ENCODE measurements at places on chromosomes 3 and 15.

DNA sequence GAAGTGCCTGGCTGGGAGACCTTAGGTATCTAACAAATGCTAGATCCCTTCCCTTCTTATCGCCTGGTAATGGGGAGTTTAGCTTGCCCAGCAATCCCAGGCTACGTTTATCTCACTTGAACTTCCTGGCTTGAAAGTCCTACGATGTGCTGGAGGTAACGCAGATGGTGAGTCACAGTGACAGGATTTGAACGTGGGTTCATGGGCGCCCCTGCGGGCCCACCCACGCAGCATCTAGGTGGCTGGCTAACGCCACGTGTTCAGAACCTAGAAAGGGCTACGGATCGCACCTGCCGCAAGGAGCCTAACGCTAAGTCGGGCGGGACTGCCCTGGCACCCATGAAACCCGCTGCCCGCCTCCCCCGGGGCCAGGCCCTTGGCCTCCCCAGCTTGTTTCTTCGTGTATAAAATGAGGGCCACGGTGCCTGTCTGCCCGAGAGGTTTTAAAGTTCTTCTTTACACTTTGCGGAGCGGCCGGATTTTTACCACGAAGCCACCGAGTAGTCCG, 600 bp upstream of the USP3 start:
- DNase-seq, result peak; percentile 75

- no peak for DNase-seq
These were observed 210.0 kb upstream of the TRIM42 start for GRCh38 chr3:140467796-140468315.

GRCh38 chr3:102233881-102234280, 200.9 kb upstream of the ZPLD1 start:
- no peak for DNase-seq

DNA sequence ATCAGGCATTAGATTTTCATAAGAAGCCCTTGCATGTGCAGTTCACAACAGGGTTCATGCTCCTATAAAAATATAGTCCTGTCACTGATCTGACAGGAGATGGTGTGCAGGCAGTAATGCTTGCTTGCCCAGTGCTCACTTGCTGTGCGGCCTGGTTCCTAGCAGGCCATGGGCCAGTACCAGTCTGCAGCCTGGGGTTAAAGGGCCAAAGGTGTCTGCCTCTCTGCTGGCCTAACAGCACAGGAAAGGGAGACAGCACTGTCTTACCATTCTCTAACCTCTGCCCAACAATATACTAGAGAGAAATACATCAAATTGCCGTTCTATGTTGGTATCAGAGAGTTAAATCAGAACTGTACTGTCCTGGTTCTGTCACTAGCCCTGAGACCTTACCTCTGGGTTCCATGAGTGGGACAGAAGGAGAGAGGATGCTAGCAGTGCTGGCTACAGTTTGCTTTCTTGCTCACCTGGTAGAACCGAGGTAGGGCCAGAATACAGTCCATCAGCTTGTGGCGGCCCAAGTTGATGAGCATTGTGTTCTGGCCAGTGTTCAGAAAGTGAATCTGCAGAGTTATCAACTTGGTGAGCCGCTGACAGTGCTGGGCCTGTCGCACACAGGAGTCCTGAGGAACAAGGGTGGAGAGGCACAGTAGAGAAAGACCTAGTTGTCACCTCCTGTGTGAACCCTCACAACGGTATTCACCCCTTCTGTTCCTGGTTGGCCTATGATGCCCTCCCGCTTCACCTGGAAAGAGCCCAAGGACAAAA, 28.6 kb downstream of the EIF3J start:
- DNase-seq, result no peak

DNA sequence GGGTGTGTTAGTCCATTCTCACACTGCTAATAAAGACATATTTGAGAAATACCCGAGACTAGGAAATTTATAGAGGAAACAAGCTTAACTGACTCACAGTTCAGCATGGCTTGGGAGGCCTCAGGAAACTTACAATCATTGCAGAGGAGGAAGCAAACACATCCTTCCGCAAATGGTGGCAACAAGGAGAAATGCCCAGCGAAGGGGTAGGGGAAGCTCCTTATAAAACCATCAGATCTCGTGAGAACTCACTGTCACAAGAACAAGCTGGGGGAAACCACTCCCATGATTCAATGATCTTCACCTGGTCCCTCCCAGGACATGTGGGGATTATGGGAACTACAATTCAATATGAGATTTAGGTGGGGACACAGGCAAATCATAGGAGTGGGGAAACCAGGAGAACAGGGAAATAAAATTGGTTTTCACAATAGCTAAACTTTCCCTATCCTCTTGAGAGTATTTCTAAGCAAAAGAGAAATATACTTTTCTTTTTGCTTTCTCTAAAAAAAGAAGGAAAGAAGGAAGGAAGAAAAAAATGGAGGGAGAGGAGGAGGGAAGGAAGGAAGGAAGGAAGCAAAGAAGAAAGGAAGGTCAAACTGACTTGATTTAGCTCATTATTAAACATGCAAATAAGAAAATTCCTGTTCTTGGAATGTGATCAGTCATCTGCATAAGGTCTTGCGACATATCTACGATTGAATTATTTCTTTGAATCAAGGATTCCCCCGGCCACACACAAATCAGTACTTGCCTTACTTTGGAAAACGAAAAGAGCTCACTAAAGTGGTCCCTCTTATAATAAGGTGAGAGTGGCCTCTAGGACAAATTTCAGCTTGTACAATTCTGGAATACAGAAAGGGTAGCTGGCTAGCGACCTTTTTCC, 75.2 kb downstream of the LIPC start:
- no peak for DNase-seq

DNA sequence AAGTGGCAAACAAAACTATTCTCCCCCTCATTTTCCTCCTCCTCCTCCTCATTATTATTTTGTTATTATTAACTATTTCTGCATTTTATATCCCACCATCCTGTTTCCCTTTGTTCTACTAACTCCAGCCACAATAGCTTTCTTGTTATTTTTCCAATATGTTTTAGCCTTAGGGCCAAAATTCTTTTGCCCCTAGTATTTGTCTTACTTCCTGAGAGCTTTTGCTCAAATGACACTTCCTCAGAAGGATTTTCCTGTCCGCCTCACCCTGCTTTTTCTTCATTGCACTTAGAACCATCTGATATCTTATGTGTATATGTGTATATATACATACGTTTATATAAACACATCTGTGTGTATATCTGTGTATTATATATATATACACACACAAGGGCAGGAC, 32.7 kb upstream of the NUDT16 start:
- DNase-seq, result no peak

- DNase-seq, result no peak
These were observed 105.5 kb downstream of the ATG7 start for GRCh38 chr3:11377719-11378118.

- DNase-seq, result peak; percentile 57
These were observed 1.3 kb downstream of the CTNNB1 start for GRCh38 chr3:41200669-41201021.

All from femur (tissue), 1 donor.